Activated T-helper 1 cell treated with anti-CD3 and anti-CD28 coated beads, Interleukin-2, amount 50 U/mL, for 16 hours (primary cell): ENCODE measurements at places on chromosomes 2 and 18.

DNA sequence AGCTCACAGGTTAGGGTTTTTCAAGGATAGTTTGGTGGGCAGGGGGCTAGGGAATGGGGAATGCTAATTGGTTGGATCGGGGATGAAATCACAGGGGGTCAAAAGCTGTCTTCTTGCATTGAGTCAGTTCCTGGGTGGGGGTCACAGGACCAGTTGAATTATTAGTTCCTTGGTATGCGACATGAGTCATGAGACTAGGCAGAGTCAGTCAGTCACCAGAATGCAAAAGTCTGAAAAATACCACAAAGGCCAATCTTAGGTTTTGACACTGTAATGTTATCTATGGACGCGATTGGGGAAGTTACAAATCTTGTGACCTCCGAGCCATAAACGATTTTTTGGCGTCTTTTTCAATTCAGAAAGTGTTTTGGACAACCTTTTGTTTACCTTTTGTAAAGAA is 101.2 kb downstream of the ZNF519 start:
- DNase-seq, result no peak

DNA sequence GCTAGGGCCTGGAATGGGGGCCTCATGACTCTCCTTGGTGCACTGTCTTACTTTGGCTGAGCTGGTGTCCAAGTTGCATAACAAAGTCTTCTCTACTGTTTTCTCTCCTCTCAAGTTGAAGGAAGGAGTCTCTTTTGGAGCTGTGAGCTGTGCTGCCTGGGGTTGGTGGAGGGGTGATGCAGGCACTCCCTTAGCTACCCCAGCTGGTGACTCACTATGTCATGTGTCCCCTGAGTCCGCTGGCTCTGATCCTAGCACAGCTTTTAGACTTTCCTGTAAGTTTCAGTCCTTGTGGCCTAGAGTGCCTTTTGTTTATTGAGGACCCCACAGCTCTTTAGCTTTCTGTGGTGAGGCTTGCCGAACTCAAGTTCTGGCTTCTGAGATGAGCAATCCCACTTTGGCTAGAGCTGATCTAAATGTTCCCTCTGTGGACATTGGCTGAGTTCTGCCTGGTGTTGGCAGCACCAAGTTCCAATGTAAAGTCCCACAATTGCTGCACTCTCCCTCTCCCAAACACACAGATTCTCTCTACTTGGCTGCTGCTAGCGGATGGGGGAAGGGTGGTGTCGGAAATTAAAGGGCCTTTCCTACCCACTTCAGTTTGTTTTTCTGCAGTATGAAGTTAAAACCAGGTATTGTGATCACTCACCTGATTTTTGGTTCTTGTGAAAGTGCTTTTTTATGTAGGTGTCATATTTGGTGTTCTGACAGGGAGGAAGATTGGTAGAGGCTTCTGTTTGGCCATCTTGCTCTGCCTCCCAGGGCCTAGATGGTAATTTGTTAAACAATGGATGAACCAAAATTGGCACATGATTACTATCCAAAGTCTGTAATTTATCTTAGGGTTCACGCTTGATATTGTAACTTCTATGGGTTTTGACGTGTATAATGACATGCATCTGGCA is 83.2 kb downstream of the COMMD1 start:
- DNase-seq, result no peak

- no peak for DNase-seq
Observed at GRCh38 chr18:28735731-28736130, 558.8 kb upstream of the CDH2 start.

- DNase-seq, result no peak
Observed at GRCh38 chr2:88345842-88346241, 106.7 kb downstream of the FOXI3 start.

DNA sequence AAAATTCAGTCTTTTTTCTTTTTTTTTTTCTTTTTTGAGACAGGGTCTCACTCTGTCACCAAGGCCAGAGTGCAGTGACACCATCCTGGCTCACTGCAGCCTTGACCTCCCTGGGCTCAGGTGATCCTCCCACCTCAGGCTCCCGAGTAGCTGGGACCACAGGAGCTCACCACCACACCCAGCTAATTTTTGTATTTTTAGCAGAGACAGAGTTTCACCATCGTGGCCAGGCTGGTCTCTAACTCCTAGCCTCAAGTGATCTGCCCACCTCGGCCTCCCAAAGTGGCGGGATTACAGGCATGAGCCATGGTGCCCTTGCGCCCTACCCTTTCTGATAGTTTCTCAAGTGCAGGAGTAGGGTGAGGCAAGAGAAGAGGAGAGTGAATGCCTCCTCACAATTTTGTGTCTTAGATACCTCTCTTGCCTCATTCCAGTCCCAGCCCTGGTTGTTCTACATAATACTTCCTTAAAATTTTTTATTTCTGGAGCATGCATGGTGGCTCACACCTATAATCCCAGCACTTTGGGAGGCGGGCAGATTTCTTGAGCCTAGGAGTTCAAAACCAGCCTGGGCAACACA is 68.2 kb upstream of the CAB39 start:
- no peak for DNase-seq

- no peak for DNase-seq
Observed at GRCh38 chr2:197386242-197386641, 48.6 kb downstream of the SF3B1 start.

DNA sequence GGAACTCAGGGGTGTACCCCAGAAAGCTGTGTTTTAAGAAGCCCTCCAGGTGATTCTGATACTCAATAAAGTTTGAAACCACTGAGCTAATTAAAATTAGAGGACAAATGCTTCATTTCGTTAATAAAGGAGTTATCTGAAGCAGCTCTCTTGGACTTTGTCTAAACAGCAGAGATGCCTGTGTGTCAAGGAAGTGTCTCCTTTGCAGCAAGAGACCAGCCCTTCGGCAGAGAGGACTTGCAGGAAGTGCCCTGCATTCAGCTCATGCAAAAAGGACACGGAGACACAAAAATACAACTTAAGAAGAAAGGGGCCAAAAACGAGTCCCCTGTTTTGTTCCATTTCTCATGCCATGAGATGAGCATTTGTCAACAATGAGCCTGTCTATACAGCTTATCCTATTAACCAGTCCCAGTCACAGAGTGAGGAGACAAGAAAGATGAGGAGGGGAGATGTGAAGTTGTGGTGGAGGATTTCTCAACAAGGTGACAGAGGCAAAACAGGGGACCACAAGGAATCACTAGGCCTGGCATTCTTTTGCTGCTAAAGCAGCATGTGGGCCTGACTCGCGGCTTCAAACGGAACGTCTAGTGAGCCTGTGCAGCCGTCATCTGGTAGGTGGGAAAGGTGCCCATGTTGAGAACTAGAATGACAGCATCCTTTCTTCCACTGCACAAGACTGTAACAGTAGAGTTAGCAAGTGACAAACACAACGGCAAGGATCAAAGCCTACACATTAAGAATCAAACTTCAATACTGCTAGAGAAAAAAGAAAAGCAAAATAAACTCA is 152.3 kb downstream of the ANTXR1 start:
- DNase-seq, result no peak

DNA sequence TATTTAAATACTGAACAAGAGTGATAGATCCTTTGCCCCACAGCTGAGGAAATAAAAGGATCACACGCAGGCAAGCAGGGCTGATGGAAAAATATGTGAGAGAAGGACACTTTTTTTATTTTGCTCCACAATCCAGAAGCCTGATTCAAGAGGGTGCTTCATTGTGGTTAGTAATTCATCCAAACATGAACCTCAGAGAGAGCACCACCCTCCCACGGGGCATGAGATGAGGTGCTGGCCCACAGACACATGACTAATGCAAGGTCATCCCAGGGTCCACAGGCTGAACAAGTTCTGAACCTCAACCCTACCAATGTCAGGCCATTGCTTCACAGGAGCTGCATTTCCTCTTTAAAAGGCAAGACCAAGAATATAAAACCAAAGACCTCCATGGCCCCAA is 239.6 kb downstream of the MREG start:
- DNase-seq, result no peak

DNA sequence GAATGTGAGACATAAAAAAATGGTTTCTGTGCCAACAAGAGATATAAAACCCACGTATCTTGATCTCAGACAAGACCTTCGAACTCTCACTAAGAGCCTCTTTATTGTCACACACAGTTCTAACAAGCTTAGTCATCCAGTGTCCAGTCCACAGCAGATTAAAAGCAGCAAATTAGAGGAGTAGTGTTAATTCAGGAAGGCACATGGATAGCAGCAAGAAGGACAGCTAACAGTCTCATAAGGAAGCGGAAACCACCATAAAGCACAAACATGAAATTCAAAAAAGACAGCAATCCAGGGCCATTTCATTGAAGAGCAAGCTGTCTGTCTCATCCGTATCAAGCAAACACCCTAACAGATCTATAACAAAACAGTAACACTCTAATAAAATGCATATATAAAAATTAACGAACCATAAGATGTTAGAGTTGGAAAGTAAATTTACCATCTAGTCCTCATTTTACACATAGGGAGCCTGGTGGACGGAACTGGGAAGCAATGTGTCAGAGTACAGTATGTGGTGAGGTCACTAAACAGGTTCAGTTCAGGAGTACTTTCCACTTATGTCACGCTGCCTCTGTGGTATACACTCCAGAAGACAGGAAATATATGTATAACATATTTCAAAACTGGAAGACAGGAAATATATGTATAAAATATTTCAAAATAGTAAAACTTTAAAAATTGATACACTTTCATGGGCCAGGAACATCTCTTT is 18.3 kb downstream of the AAK1 start:
- DNase-seq, result no peak

GRCh38 chr2:230694241-230694640 is 18.4 kb upstream of the CAB39 start:
- DNase-seq, result no peak

- no peak for DNase-seq
Observed at GRCh38 chr2:160028431-160029269, 33.8 kb downstream of the PLA2R1 start.

GRCh38 chr2:228927028-228928010 is 343.8 kb downstream of the PID1 start:
- no peak for DNase-seq

GRCh38 chr2:140586379-140586778 is 1544.4 kb downstream of the LRP1B start:
- no peak for DNase-seq

DNA sequence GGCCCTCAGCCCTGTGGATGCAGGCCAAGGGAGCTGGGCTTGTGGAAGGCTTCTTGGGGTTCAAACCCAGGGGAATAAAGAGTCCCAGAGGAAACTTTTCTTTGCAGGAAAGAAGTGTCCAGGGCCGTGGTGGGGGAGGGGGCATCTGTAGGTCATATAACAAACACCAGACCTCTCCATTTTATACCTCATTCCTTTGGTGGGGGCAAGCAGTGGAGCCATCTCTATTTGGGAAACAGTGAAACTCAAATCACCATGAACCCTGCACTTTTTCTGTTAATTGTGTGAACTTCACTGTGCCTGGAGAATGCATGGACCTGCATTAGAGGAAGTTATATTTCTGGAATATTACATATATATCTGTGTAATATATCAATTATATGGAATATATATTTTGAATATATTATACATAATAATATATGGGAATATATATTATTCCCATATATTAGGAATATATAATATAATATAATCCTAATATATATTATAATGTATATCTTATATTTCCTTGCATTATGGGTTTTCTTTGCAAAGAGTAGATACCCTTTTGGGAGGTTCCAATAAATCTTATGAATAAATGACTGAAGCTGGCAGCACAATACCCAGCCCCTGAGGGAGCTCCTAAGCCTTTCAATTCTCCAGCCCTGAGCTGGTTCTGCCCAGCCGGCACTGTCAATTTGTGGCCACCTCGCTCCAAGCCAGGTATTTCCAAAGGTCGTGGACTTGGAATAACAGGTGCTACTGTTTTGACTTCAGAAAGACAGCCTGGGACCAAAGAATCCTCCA is 97.7 kb upstream of the PKDCC start:
- DNase-seq, result no peak

DNA sequence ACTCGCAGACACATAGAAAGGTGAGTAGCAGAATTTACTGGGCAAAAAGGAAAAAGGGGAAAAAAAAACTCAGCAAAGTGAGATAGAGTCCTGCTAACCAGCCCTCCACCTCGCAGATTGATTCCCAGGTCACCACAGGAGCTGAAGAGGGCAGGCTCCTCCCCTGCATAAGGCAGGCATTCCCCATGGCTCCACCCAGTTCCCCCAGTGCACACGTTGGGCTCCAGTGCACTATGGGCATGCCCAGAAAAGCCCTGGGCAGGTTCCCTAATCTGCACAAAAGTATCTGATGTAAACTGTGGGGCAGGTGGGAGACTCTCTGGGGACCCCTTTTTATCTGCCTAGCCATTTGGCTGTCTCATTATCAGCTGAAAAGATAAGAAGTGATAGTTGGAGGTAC is 461.2 kb upstream of the TMEFF2 start:
- DNase-seq, result no peak
